H54 (cell line): ENCODE measurements at places on chromosomes 11 and 22.

- DNase-seq = no peak
These were observed 1272.6 kb downstream of the BRD1 start for GRCh38 chr22:48554893-48555572.

DNA sequence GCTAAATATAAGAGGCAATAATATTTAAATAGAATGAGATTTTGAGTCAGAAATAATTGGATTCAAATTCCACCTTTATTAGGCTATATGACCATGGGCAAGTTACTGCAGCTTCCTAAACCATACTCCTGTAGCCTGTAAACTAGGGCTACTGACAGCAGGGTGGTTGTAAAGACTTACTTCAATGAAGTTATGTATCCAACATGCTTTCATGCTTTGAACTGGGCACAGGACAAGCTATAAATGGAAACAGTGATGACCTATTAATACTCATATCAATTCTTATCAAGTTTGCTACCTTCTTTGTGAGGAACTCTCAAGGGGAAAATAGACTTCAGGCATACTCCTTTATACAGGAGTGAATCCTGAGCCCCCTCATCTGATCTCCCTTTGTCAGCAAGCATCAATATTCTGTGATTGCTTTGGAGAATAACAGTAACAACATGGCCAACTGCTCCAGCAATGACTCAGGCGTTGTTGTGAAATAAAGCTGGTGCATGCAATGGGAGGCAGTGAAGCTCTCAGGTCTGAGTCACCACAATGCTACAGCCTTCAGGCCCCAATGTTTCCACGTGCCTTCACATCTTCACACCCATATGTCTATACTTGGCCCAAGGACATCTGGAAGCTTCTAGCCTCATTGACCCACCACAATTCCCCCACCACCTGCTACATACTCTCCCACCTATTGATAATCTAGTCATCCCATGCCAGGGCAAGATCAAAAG lies 102.5 kb downstream of the KCNA4 start:
- no peak for DNase-seq

DNA sequence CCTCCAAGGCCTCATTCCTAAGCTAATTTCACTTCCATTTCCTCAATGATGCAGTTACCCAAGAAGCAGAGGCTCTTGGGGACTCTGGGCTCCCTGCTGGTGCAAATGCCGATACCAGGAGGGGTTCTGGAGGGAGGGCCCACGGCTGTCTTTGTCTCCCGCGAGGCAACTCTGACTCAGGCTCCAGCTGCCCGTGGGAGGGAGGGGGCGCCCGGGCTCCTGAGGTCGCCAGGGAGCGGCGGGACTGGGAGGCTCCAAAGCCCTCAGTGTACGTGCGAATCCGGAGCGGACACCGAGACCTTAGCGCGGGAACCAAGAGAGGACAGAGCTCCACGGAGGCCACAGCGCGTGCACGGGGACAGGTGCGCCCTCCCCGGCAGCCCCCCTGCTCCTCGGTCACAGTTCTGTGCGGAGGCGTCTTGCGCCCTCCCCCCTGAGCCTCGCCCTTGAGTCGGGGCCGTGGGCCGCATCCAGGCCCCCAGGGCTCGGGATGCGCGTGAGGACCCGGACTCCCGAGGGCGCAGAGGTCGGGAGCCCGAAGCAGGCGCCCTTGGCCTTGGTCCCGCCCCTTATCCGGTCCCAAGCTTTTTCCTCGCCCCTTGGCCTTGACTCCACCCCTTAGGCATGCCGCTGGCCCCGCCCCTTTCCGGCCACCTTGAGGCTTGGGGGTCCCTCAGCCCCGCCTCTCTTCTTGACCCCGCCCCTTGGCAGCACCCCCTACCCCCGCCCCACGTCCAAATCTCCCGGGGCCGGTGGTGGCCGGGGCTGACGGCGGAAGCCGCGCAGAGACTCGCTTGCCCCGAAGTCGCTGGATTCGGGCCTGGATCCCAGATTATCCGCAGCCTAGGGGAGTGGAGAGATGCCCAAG lies 4.7 kb upstream of the SHISA8 start:
- DNase-seq = no peak

GRCh38 chr11:26702406-26702805 lies 19.5 kb downstream of the SLC5A12 start:
- DNase-seq = no peak

DNA sequence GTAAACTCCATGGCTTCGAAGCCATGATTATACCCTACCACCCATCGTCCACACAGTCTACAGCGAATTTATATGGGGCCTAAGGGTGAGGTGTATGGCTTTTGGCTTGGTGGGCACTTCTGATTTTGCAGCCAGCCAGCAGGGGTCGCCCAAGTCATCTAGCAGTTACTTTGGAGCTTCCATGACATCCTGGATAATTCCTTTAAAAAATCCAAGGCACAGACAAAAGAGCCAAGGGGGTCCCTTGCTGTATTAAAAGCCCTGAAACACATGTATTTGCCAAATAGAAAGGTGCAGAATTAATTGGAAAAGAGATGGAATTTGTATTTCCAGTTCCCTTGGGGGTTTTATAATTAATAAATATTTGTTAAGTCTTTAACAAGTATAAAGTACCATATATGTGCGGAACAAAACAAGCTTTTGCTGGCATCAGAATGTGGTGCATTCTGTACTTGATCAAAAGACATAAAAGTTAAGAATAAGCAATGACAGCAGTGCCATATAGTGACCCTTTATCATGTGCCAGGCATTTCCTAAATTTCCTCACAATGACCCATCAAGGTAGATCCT lies 132.8 kb upstream of the PITPNB start:
- no peak for DNase-seq

DNA sequence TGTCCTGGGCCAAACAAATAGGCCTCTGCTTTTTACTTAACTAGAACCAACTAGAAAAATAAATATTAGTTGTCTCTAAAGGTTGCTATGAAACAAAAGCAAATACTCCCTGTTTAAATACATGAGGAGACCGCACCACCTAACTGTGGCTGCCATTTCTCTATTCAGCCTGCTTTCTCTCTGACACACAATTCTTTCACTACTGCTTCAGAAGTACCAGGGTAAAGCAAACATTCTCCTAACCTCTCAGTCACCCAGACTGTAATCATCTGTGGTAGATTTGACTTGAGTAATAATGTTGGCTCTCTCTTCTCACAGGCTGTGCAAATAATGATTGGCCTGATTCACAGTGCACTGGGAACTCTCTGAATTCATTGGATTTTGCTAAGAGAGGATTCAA lies 41.0 kb upstream of the MS4A8 start:
- DNase-seq = no peak

GRCh38 chr22:20953668-20954500 lies 13.2 kb upstream of the AIFM3 start:
- DNase-seq = no peak

DNA sequence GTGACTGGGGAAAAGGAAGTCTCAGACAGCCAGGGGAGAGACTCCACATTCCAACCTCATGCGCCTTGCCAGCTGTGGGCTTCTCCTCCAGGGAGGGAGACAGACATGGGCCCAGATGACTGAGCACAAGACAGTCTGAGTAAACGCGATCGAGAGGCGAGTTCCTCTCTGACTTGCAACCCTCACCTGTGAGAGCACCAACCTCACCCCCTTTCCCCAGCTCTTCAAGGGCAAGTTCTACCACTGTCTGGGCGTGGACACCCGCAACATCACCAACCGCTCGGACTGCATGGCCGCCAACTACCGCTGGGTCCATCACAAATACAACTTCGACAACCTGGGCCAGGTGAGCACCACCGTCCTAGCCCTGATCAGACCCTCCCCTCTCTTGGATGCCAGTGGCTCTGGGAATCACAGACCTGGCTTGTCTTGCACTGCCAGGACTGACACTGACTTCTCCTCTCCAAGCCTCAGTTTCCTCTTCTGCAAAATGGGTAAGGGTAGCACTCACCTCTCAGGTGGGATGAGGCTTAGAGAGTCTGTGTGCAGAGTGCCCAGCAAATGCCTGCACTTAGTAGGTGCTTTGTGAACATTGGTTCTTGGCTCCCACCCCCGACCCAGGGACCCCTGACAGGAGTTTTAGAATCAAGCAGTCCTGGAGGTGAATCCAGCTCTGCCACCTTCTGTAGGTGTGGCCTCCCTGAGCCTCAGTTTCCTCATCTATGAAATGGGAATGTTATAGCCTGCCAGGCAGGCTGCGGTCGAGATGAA lies 95.3 kb downstream of the CACNA1I start:
- DNase-seq = no peak

- no peak for DNase-seq
These were observed 35.0 kb downstream of the TPST2 start for GRCh38 chr22:26554956-26555355.

DNA sequence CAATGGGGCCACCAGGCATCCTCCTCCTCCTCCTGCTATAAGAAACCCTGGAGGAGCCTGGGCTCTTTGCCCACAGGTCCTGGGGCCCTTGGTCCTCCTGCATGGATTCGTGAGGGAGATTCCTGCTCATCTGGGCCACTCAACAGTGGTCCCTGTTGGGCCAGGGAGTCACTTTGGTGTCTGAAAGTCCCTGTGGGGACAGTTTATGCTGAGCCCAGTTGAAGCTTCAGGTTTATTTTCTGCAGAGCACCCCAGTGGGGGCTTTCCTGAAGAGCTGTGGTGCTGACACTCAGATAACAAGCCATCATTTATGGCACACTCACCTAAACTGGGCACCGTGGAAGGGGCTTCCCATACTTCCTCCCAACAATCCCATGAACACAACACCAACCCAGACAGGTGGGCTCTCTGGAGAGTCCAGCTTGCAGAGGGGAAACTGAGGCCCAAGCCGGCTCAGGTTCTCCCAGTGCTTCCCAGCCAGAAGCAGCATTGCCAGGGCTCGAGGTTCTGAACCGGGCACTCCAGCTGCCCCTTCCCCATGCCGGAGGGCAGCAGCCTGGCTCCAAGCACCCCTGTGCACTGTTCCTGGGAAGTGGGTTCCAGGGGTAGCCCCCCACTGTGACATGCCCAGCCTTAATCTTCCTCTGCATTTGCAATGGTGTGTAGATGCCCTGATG lies 91.3 kb downstream of the MYEOV start:
- no peak for DNase-seq

- peak; percentile 61 for DNase-seq
These were observed 655.9 kb upstream of the TENM4 start for GRCh38 chr11:80096736-80097135.

- DNase-seq = no peak
These were observed 142.5 kb downstream of the LDLRAD3 start for GRCh38 chr11:36086366-36086765.

DNA sequence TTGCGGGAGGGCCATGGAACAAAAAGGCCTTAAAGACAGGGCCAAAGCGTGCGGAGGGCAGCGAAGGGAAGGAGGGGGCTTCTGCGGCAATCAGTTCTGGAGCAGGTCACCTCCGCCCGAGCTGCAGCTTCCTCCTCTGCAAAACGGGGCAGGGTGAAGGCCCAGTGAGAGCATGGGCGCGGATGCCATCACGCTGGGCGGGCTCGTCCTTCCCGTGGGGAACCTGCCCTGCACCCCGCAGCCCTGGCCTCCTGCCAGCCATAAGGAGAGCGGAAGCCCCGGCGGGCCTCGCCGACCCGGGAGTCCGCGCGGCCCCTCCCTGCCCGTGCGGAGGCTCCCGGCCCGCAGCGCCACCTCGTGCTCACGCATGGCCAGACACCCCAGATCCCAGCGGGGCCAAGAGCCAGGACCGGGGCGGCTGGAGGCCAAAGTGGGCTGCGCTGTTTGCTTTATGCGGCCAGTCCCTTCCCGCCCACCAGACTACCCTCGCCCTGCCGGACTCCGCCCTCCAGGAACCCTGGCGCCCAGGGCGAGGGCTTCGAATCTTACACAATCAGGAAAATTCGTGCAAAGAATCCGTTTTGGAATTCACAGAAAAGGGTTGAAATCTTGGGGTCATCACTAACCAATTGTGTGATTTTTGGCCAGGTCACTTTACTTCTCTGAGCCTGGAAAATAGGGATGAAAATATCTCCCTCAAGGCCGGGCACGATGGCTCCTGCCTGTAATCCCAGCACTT lies 16.1 kb downstream of the TSKU start:
- DNase-seq = peak; percentile 79

DNA sequence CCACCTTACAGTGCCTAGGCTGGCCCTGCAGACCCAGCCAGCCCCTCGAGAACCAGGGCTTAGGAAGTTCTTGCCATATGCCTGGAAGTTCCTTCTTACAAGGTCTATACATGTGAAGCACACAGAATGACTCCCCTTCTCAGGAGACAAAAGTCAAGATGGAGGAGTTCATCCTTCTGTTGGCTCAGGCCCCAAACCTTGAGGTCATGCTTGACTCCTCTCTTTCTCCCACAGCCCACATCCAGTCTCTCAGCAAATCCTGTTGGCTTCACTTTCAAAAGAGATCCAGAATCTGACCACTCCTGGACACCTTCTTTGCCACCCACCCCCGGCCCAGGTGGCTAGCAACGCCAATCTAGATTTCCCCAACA lies 1.7 kb upstream of the CD248 start:
- DNase-seq = no peak

GRCh38 chr11:105577641-105578040 lies 32.2 kb upstream of the GRIA4 start:
- no peak for DNase-seq

DNA sequence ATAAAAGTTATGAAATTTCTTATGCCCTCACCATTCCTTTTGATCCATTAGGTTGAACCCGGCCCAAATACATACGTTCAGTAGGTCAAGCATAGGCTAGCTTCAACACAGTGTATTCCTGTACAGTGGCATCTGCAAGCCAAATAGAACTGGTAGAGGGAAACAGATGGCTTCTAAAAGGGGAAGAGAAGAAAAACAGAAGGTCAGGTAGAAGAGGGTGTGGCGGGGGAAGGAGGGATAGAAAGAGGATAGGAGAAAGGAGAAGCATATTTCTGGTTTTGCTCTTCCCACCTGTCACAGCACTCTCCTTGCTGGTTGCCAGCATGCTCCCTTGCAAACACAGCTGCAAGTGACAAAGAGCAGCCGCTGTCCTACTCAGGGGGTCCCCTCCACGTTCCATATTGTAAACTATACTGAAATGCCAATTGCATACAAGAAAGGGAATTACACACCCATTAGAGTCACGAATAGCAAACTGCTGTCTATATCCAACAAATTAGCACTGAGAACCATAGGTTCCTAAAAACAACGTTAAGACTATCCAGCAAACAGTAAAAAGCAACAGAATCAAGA lies 71.8 kb downstream of the PHF21A start:
- DNase-seq = no peak

DNA sequence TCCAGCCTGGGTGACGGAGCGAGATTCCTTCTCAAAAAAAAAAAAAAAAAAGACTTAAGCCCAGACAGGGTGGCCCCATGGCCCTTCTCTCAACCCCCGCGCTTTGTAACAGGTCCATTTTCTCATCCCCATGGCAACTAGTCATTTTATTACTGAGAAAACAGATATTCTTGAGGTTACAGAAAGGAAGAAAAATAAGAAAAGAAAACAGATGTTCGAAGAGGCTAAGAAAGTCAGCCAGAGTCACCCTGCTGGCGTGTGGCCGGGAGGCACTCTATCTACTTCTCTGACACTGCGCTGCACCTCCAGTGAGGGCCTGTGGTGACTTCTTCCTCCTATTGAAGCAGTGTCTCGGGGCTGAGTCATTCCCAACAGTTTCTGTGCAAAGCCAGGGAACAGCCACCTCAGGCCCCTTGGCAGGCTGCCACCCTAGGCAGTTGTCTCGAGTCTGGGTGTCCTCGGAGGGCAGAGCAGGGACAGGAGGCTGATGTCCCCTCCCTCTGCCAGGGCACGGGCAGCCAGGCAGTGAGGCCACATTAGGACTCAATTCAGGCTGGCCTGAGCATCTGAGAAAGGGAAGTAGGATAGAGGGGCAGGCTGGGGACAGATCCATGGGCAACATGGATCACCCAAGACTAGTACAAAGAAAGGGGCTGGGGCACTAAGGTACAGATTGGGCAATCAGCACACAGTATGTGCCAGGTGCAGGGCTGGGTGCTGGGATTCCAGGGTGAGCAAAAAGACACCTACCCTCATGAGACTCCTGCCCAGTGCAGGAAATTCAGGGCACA lies 16.4 kb upstream of the SYVN1 start:
- DNase-seq = peak; percentile 87
